ENCODE measurements at places on chromosomes 6 and 20.

- DNase-seq: no peak
Measured at GRCh38 chr6:41037107-41037900, 1.7 kb downstream of the UNC5CL start.

- no peak for DNase-seq
Measured at GRCh38 chr20:12687476-12687875, 321.3 kb upstream of the SPTLC3 start.

- DNase-seq: no peak
Measured at GRCh38 chr20:20791664-20792568, 79.5 kb upstream of the RALGAPA2 start.

DNA sequence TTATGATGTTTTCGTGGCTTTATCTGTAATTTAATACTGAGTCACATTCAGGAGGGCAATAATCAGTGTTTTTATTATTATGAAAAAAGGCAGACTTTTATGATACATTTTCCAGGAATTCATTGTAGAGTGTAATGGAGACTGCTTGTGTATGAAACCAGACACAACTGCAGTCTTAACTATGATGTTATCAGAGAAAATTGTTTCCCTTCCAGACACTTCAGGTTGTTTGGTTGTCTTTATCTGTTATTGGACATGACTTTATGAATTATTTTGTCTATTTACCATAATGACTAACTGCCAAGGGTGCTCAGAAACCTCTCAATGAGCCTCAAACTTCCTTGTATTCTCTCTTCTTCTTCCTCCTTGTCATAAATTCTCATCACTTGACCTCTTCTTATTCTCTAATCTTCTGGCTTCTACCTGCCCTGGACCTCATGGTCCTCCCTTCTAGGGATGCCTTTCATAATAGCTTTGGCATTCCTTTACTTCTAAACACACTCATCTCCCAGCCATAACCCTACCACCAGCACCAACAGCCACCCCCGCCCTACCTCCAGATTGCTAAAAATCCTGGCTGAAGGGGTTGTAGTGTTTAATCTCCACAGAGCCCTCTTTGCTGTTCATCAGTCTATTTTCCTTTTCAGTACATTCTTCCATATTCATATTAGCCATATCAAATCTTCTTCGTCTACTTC lies 492.5 kb downstream of the CDKAL1 start:
- DNase-seq: no peak

GRCh38 chr20:52824494-52825216 lies 147.5 kb upstream of the TSHZ2 start:
- DNase-seq: no peak

GRCh38 chr6:54053881-54054391 lies 57.3 kb upstream of the MLIP start:
- no peak for DNase-seq

- DNase-seq: no peak
Measured at GRCh38 chr6:168615837-168616236, 174.9 kb downstream of the SMOC2 start.

GRCh38 chr20:59223182-59223601 lies 59.6 kb downstream of the ZNF831 start:
- no peak for DNase-seq

DNA sequence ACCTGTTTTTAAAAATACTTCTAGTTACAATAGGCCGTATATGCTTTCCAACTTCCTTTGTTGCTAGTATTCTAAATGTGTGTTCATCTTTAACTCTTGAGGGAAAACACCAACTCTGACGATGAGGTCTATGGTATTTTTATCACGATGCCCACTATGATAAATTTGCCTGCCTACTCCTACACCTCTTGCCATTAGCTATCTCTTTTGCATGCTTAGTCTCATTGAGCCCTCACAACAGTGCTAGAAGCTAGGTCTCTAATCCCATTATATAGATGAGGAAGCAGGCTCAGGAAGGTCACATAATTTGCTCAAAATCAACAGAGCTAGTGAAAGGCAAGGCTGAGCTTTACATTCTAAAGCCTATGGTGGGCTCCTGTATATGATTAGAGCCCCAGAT lies 13.2 kb downstream of the AAR2 start:
- DNase-seq: no peak

- no peak for DNase-seq
Measured at GRCh38 chr6:148566664-148567350, 180.0 kb upstream of the UST start.

Data from activated CD4-positive, alpha-beta T cell treated with anti-CD3 and anti-CD28 coated beads for 4 hours (primary cell).